LNCaP clone FGC (cell line): ENCODE measurements at places on chromosomes 12 and 14.

- DNase-seq, result peak; percentile 84
Observed at GRCh38 chr12:99810718-99811593, 163.4 kb downstream of the GARIN6 start.

- DNase-seq, result no peak
Observed at GRCh38 chr12:61367281-61367785, 892.9 kb upstream of the USP15 start.

DNA sequence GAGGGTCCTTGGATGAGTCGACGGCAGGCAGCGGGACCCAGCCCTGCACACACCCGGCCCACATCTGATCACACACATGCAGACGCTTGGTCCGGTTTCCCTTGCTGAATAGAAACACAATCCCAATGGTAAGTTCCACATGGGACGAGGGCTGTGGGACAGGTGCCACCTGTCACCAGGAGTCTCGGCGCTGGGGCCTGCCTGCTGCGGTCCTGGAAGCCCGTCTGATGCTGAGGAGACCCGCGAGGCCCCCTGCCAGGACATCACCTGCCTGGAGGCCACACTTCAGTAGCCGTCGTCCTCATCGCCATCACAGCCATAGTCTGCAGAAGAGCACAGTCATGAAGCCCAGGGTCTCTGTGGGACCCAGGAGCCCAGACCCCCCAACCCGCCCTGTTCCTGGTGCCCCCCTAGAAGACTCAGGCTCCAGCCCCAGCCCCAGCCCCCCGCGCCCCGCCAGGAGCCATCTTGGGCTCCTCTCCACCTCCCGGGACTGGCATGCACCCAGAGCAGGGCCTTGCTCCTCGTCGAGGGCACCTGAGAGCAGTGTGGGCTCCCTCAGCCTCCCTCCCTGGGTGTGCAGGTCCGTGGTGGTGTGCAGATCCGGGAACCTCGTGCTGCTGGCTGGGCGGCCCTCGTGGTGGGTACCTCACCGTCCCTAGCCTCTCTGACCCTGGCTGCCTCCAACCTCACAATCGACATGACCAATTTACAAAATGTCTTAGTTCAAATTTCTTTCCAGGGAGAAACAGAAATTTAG is 29.3 kb upstream of the NUDT14 start:
- no peak for DNase-seq

- no peak for DNase-seq
Observed at GRCh38 chr12:57898308-57898970, 42.9 kb upstream of the ATP23 start.

- peak; percentile 40 for DNase-seq
Observed at GRCh38 chr14:30974628-30975027, 50.8 kb upstream of the AP4S1 start.

DNA sequence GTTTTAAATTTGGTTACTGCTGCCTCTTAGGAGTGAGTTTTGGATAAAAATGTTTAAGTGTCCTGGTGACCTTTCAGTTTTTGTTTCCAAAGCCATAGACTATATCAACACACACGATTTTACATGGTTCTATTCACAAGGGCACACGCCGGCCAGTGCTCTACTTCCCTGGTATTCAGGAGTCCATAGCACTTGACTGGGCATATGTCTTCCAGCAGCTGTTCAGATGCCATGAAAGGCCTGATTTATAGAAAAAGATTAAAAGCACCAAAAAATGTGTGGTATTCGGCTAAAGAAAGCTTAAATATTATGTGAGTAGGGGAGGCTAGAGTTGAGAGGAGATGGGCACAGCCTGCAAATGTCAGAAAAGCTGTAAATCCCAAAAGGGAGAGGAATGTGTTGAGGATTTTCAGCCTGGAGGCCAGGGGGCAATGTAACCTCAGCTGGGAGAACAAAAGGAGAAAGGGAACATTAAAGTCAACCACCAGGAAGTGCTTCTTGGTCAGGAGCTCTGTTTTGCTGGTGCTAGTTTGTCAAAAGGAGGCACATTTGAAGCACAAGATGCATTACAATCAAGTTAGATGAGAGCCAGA is 478.4 kb downstream of the RAD51B start:
- DNase-seq, result no peak

- DNase-seq, result no peak
Observed at GRCh38 chr14:24848102-24848790, 201.7 kb downstream of the STXBP6 start.

DNA sequence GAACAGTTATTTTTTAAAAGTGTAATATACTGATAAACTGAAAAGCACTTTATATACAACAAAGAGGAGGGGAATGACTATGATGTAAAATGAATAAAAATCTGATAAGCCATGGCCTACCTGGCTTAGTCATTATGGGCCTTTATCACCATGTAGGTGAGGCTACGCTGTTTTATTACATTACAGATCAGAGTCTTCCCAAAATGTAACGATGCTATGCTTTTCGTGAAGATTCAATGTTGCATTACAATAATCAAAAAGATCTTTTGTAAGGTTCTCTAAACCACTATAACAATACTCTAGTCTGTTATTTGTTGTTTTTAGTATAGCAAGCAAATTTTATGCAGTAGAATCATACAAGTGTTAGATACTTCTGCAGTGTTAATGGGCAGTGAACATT is 34.2 kb downstream of the ARID4A start:
- DNase-seq, result no peak

DNA sequence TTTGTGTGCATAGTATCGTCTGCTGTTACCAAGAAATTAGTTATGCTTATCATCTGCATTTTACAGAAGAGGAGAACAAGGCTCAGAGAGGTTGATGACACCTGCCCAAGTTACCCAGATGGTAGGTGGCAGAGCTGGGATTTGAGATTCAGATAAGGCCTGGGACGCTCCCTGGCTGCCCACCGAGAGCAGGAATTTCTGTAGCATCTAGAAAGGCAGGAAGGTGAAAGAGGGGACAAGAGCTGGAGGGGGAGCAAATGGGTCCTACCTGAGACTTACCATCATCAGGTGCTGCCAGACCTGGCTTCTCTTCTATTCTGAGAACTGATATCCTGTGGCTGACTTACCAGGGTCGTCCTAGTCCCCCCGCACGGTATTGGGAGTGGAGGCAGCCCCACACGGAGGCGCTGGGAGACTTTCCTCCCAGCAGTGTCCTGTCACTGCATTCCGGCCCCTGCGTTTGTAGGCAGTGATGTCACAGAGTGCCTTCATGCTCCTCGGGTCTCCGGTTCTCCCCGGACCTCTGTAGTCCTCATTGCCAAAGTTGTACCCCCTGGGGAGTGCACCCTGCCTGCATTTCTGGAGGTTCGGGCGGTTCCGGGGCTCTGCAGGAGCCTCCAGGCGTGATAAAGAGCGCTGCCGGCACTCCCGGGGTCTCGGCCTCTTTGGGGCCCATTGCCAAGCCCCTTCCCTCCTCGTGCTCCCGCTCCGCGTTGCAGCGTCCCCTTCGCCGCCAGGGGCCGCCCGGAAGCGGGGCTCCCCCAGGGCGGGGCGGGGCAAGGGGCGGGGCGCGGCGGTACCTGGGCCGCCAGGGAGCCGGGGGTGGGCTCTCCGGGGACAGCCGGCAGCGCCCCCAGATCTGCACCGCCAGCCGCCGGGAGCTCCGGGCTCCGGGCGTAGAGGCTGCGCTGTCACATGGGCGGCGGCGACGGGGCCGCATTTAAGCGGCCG is at the start of gene CABP1:
CABP1 (plus strand) TSS at position 856 of the 951 bp plus-strand sequence; CDS start at position 916, 60 bp downstream.
- no peak for DNase-seq

DNA sequence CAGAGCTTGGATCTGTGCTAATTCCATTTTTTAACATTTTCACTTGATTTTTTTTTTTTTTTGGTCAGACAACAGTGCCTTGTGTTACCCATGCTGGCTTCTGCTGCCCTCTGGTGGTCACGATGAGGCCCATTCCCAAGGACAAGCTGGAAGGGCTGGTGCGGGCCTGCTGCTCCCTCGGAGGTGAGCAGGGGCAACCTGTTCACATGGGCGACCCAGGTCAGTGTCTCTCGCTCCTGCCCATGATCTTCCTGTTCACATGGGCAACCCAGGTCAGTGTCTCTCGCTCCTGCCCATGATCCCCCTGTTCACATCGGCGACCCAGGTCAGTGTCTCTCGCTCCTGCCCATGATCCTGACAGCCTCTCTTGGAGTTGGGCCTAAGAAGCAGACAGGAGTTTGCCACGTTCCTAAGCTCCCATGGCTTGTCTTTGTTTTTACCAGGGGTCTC is 59.4 kb downstream of the DGLUCY start:
- peak; percentile 42 for DNase-seq

GRCh38 chr14:96793547-96793946 is 3.6 kb upstream of the VRK1 start:
- peak; percentile 13 for DNase-seq

DNA sequence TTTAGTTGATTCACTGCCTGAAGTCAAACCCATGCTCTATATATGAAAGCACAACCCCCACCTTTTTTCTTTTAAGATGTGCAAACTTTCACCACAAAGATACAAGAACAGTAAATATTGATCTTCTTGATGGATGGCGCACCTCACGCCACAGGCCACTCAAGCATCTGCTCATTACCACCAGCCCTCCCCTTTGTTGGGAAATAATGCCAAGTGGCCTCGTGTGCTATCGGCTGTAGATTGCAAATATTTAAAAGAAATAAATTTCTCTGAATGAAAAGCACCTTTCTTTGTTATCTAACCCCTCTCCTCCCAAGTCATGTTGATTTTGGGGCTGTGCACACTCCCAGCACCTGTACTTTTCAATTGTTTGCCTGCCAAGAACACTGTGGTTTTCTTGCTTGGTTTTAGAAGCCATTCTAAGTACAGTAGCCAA is 122.7 kb downstream of the C12orf42 start:
- DNase-seq, result peak; percentile 95

GRCh38 chr12:49198431-49199155 is 9.7 kb upstream of the TUBA1A start:
- DNase-seq, result no peak

DNA sequence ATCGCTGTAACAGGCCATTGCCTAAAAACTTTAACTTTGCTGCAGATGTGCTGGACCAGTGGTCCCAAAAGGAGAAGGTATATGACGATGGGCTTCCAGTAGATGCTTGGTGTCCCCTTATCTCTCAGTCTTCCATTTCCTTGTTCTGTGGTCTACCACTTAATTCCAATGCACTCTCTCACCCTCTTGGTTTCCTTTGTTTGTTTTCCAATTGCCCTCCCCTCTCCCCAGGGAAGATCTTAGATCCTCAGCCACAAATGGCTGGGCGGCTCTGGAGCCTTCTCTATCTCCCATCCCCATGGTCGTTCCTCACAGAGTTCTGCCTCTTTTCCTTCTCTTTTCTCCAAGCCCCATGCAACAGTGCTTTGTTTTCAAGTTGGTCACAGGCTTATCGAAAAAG is 584 bp downstream of the ACSM4 start:
- no peak for DNase-seq

DNA sequence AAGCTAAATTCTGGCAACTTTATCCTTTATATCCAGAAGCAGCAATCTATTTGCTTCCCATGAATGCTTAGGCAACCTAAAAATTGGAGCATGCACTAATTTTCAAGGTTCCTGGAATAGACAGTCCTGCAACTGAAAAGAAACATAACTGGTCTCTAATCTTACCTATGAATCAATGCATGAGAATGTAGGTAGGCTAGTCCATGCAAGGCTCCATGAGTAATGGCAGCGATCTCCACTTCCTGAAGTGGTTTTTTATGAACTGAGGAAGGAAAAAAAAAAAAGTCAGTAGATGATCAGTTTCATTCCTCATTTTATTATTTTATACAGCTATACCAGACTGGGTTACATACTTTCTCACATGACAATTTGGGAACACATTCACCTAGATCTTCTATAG is 102.0 kb downstream of the PEBP1 start:
- no peak for DNase-seq

GRCh38 chr14:30915596-30915995 is 41.2 kb downstream of the COCH start:
- no peak for DNase-seq

GRCh38 chr12:109598428-109598854 is 24.8 kb downstream of the MVK start:
- DNase-seq, result no peak

DNA sequence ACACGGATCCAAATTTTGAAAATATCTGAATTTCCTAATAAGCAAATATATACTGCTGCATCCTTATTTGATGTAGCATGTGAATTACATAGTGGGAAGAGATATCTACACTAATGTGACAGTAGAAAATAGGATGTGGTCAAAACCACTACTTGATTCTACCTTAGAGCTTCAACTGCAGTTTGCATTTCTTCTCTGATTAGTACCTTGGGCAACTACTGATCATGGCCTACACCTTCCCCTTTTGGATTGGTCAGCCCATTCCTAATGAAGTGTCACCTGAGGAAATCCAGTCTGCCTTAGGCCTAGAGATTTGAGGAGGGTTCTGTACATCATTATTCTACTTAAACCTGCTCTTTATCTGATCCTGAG is 10.7 kb downstream of the LLPH start:
- no peak for DNase-seq

GRCh38 chr14:70847406-70848090 is 38.2 kb upstream of the MAP3K9 start:
- no peak for DNase-seq

DNA sequence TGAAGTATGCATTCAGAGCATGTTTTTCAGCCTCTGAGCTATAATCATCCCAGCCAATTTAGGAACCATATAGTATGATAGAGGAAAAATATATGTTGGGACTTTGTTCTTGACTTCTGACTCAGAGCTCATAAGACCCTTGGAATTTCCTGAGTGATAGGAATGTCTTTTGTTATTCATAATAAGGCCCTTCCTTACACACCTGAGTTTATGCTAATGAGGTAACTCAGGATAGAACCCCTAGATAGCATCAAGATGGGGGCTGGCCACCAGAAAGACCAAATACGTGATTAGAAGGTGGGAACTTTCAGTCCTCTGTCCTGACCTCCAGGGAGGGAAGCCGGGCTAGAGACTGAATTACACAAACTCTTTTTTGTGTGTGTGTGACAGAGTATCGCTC is 32.4 kb upstream of the PLEK2 start:
- DNase-seq, result no peak

GRCh38 chr12:112964915-112965314 is 13.4 kb upstream of the OAS2 start:
- DNase-seq, result no peak

GRCh38 chr14:65237941-65238340 is 135.6 kb upstream of the MAX start:
- DNase-seq, result no peak

GRCh38 chr14:102810523-102810922 is 33.3 kb downstream of the TRAF3 start:
- DNase-seq, result no peak

GRCh38 chr12:131716282-131716681 is 5.4 kb downstream of the SFSWAP start:
- no peak for DNase-seq

GRCh38 chr12:122681814-122682213 is 21.3 kb downstream of the HCAR2 start:
- DNase-seq, result no peak

DNA sequence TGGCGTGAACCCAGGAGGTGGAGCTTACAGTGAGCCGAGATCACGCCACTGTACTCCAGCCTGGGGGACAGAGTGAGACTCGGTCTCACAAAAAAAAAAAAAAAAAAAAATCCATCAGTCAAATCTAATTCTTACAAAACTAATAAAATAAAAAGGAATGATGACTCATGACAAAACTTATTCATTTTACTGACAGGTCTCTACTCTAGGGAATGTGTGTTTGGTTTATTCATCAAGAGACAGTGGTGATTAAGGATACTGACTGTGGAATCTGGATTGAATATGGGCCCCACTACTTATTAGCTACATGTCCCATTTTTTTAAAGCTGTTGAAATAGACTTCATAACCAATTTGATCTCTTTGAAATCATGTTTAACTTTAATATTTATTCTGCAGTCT is 29.3 kb upstream of the GAS2L3 start:
- DNase-seq, result no peak

GRCh38 chr14:51780741-51781140 is 79.7 kb upstream of the GNG2 start:
- no peak for DNase-seq
